Fibroblast of the aortic adventitia (primary cell): ENCODE measurements at places on chromosomes 7 and 10. TPM values are rescaled to one million over a fixed set of nuclear protein-coding genes. Genes with fewer than 3 reads are reported as not detected.
A peak's percentile ranks its signal among the peaks of the same experiment; 100 is the strongest.

- peak; percentile 30 for DNase-seq
Observed at GRCh38 chr10:89653410-89653869, 8.4 kb upstream of the PANK1 start.

DNA sequence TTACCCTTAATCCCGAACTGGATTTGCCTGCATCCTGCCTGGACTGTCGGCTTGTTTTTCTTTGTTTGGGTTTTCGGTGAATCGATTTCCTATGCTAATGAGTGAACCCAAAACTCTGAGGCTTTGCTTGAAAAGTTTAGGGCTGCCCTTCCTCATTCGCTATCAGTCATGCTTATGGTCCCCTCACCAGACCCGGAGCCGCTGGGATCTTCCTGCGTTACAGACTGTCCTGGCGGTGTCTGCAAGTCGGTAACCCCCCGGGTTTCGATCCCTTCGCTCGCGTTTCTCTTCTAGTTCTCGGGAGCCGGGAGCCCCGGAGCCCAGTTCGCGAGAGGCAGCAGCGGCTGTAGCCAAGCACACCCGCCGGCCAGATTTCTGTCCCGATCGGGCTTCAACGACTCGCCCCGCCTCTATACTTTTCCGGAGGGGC, 2.2 kb downstream of the EMX2 start:
- DNase-seq, result no peak

The PPP1R17 gene
- total RNA-seq, result not detected in 2 replicates

The BHLHA15 gene
- not detected in 2 replicates for total RNA-seq

DNA sequence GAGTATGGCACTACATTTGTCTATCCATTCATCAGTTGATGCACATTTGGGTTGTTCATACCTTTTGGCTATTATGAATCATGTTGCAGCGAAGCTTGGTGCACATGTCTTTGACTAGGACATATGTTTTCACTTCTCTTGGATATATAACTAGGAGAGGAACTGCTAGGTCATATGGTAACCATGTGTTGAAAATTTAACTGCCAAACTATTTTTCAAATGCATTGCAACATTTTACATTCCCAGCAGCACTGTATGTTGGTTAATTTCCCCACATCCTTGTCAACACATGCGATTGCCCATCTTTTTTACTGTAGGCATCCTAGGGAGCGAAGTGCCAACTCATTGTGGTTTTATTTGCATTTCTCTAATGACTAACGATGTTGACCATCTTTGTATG, 183.4 kb downstream of the PRKCQ start:
- DNase-seq, result peak; percentile 63
